ENCODE measurements at places on chromosomes 5 and 9.

DNA sequence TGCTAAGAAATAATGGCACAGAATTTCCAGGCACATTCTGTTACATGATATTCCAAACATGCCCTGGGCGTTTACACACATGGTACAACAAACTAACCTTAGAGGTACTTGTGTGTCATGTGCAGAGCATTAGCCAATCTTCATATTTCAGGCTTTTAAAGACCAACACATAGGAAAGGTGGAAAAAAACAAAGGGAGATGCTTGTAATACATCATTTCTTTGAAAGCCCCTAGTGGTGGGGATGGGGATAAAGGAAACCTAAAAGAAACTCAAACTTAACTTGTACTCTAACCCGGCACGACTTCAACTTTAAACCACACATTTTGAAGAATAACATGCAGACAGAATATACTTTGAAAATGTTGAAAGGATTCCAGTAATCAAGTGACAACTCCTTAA, 133.6 kb downstream of the PTPRD start:
- peak; percentile 1 for DNase-seq

DNA sequence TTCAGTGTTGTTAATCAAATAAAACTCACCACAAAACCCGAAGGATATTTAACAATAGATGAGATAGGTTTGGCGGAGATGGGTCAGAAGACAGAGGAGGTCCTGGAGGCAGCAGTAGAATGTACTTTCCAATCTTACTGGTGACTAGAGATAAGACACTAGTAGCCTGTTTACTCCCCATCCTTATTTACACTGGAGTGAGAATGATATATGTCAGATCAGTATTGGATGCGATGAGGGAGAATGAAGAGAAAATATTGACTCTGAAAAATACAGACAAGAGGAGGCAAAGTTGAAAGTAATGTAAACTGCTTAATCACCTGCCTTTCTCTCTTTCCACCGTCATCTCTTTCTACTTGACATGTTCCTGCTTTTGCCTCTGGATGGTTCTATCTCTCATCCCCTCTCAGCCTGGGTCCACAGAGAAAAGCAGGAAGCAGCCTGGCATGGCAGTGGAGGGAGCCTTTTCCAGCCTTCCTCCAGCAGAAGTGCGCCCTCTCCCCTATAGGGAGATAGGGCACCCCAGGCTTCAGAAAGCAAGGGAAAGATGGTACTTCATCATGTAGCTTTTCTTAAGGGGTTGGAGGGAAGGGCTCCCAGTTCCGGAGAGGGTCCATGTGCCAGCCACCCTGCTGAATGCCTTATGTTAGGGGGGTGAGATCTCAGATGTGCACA, 11.1 kb downstream of the PALM2AKAP2 start:
- DNase-seq: no peak

DNA sequence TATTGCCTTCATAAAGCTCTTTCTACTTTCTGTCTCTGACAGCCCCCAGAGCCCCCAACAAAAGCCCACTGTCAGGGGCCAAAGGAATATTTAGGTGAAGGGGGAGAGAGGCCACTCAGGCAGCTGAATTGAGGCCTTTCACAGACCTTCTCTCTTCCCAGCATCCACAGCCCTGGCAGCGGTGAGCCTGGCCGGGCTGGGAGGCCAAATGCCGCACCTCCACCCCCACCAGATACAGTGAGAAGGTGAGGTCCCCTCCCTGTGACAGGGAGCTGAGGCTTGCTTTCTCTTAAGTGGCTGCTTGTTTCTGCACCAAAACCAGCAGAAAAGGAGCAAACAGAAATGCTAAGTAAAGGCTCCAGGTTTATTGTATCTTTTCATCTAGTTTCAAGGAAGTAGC, 168.1 kb downstream of the ROR2 start:
- no peak for DNase-seq

- DNase-seq: no peak
Measured at GRCh38 chr9:34254141-34254913, 74.7 kb downstream of the KIF24 start.

- no peak for DNase-seq
Measured at GRCh38 chr5:160453751-160454150, 32.1 kb downstream of the PTTG1 start.

DNA sequence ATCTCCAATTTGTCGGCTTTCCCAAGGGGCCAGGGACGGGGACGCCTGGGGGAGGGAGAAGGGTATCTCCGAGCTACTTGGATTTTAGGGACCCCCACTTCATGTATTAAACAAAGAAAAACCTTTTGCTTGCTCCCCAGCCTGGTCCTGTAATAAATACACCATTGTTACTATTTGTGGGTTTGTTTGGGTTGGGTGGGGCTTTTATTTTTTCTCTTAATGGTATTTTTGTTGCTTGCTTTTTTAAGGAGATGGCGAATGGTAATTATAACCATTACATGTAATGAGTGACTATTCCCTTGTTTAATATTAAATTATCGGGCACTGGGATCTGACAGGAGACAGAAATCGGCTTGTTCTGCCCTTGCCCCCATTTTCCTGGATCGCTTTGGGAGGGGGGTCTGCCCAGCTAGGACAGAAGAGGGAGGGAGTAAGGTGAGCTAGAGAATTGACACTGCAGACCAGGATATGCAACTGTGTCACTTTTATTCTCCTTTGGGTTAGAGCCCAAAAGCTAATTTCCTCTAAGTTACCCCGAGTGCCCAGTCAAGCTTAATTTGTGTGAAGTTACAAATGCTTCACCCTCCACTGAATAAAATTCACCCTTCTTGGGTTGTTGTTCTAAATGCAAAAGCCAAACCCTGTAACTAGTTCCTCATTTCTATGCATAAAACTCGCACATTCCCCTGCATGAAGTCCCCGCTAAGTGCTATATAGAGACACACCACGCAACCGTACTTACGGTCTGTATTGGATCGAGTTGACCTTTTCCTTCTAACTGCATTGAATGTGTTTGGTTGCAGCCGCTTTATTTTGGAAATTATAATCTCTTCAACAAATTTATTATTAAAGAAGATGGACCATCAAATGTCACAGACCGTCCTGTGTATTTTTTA, 1.6 kb upstream of the ZNF608 start:
- DNase-seq: peak; percentile 40

GRCh38 chr5:171911152-171911551, 95.3 kb downstream of the FBXW11 start:
- no peak for DNase-seq

- DNase-seq: no peak
Measured at GRCh38 chr9:99966001-99966400, 59.5 kb downstream of the STX17 start.

- DNase-seq: no peak
Measured at GRCh38 chr5:151660616-151661495, 25.9 kb downstream of the SPARC start.

GRCh38 chr9:89958086-89958485, 353.3 kb downstream of the GADD45G start:
- no peak for DNase-seq

GRCh38 chr5:113379936-113380806, 54.6 kb downstream of the TSSK1B start:
- DNase-seq: no peak

DNA sequence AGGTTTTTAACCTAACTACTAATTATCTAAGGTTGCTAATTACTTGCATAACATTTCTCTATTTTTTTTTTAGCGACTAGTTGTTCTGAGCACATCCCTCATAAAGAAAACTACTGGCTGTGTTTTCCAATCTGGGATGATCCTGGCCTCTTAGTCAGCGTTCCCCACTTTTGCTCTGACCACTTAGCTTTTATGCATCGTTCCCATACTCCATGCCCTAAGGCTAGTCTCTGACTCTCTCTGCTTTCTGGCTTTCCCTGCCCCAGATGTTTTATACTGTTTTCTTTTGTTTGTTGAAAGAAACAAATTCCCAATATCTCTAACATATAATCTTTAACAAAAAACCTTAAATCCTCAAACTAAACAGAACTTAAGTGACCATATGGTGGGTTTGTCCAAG, 217.9 kb downstream of the SPATA31D1 start:
- DNase-seq: peak; percentile 22

DNA sequence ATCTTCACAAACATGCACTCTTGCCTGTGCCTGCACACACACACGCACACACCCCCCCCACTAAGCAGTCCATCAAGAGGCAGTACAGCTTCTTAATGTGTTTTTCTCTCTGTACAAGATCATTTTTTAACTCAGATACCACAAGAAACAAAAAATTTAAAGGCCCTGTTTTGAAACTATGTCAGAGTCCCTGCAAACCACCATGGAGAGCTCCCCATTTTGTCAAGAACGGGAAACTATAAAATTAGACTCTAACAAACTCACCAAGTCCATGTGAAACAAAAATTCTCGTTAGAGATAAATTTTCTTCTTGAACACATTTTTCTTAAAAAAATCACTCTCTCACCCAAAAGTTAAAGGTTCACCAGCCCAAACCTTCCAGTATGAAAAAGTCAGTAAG, 86.3 kb downstream of the ELAVL2 start:
- no peak for DNase-seq

GRCh38 chr9:20280330-20280729, 342.0 kb downstream of the MLLT3 start:
- no peak for DNase-seq

DNA sequence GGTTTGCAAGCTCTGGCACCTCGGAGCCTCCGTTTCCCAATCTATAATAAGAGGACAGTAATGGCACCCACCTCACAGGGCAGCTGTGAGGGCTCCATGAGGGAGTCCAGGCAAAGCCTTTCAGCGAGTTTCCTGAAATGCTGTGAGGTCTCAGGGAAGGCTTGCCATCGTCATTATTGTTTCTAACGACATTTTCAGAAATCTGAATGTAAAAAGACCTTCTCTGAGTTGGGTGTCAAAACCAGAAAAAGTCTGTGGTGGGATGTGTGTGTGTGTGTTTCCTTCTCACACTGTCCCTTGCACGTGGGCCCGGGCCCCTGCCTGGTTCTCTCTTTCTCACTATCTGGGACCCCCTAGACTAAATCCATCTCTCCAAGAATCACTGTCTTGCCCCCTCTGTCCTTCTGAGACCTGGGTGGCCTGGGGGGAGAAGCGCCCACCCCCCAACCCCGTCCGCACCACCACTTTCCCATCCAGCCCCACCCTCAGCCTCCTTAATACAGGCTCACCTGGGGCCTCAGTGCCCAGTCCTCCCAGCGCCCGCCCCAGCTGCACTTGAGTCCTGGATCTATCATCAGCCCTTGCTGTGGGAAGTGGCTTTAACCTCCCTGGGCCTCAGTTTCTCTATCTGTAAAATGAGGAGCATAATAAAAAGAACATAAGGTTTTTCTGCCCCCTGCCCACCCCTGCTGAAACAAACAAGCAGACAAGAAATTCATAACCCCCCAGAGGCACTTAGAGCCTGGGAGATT, 180.3 kb downstream of the C9orf50 start:
- no peak for DNase-seq

GRCh38 chr9:106859957-106860720, 2.8 kb upstream of the ZNF462 start:
- peak; percentile 14 for DNase-seq

DNA sequence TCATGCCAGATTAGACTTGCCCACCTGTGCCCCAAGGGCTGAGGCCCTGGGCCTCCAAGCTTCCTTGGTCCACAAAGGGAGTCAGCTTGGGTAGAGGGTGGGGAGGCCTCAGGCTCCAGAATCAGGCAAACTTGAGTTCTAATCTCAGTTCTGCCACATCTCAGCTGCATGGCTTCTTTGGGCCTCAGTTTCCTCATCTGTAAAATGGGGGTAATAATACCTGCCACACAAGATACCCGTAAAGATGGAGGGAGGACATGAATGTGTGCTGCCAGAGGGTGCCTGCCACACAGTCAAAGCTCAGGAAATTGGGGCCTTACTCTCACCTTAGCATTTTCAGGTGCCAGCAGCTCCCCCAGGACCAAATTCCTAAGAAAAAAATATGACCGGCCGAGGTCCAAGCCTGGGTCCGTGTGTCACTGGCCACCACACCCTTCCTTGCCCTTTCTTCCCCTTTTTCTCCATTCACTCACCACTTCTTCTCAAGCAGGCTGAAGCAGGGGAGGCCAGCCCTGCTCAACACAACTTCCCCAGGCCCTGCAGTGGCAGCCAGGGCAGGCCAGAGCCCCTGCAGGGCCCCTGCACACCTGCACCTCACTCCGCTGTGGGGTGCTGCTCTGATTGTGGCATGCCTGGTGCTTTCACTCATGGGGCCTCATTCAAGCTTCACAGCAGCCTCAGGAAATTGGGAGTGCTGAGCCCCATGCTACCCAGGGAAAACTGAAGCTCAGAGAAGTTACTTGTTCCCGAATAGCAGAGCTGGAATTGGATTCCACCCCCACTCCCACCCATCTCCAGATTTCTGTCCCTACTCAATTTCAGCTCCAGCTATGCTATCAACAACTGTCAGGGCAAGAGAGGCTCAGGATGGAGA, 3.9 kb downstream of the RGS14 start:
- DNase-seq: no peak

- DNase-seq: no peak
Measured at GRCh38 chr9:130474106-130474505, 29.3 kb downstream of the ASS1 start.

GRCh38 chr9:75891771-75892215, 1.3 kb downstream of the PCSK5 start:
- DNase-seq: no peak

- DNase-seq: no peak
Measured at GRCh38 chr9:16960084-16960483, 89.6 kb upstream of the BNC2 start.

DNA sequence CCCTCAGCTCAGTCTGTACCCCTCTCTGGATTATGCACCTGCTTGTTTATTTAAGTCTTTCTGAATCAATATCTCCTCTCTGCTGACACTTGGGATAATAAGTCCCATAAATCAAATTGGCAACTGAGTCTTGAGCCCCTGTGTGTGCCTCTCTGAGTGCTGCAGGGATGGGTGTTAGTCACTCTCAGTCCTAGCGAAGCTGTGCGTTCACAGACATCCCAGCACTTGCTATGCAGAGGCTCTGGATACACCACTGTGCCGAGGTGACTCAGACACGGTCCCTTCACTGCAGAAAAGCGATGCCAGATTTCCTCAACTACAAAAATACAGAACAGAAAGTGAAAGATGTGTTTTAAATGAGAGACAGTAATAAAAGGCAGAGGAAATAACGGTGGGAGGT, 4.1 kb upstream of the KCNMB1 start:
- no peak for DNase-seq

All from foreskin melanocyte (primary cell).